ENCODE measurements at places on chromosomes 3 and 15. TPM values are rescaled to one million over a fixed set of nuclear protein-coding genes. Genes with fewer than 3 reads are reported as not detected.

Gene ACOX2
- total RNA-seq, result 22.9 TPM

Gene GASK1A
- 0.69 TPM for total RNA-seq

Gene TRAT1
- not detected for total RNA-seq

Gene AHSG
- total RNA-seq, result not detected

Gene GLDN
- 3.7 TPM for total RNA-seq

Gene C3orf49
- not detected for total RNA-seq

Gene FETUB
- not detected for total RNA-seq

Gene FBN1
- 2,749 TPM for total RNA-seq

Gene ALS2CL
- total RNA-seq, result 1.8 TPM

Gene BCL2A1
- 0.33 TPM for total RNA-seq

Gene SHC4
- total RNA-seq, result 3.9 TPM

Gene GRK7
- not detected for total RNA-seq

Gene PLCB2
- 0.43 TPM for total RNA-seq

Gene MAGI1
- 41.3 TPM for total RNA-seq

Gene CX3CR1
- total RNA-seq, result not detected

Gene ANKRD63
- total RNA-seq, result not detected

Gene EFHB
- 0.72 TPM for total RNA-seq

Gene VGLL3
- 93.0 TPM for total RNA-seq

All from smooth muscle cell of the pulmonary artery (primary cell).